ENCODE measurements at places on chromosomes 7 and 10. TPM values are rescaled to one million over a fixed set of nuclear protein-coding genes. Genes with fewer than 3 reads are reported as not detected.

GRCh38 chr7:116145245-116145852, 65.0 kb upstream of the TES start:
- DNase-seq, result peak; percentile 60

Gene CUBN
- total RNA-seq, result 0.65 TPM

DNA sequence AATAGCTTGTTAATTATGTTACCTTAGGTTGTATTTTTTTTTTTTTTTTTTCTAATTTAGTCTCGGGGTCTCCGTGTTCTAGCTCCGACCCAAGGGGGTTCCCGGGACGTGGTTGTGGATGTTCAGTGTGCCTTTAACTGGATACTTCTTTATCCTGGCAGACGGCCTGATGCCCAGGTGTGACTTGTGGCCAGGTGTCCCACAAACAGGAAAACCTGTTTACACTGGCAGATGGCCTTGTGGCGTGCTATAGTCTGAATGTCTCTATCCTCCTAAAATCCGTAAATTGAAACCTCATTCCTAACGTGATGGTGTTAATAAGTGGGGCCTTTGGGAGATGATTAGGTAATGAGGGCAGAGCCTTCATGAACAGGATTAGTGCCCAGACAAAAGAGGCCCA, 546.4 kb upstream of the C7orf33 start:
- DNase-seq, result no peak

DNA sequence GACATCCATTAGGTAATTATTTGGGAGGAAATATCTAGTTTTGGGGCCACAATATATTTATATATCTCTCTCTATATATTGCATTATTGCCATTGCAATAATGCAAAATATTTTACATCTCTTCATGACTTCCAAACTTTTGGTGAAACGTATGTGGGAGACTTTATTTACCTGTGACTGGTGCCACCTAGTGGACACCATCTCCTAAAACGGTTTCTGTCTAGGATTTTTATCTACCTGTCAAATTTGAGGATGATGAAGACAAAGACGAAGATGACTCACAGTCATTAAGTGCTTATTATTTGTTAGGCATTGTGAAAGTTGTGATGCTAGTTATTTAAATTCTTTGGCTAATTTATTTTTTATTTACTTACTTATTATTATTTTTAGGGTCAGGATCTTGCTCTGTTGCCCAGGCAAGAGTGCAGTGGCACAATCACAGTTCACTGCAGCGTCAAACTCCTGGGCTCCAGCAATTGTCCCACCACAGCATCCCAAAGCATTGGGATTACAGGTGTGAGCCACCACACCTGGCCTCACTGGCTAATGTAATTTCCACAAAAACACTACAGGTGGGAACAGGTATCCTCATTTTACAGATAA, 18.7 kb upstream of the CBLL1 start:
- DNase-seq, result peak; percentile 75

DNA sequence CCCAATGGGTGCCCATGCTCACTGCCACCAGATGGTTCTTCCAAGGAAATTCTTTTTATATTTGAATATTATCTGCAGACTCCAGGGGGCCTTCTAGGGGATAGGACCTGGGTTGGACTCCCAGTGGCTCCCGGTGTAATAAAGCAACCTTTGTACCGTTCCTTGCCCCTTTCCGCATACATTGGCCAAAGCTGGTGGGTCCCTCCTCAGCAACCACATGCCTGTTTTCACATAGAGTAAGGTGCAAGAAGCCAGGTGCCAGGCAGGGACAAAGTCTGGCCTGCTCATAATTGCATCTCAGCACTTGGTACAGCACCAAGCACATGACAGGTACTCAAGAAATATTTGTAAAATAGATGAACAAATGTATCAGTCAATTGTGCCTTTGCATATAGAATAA, 46.4 kb upstream of the PPP1R3C start:
- DNase-seq, result no peak

All from activated CD8-positive, alpha-beta T cell treated with anti-CD3 and anti-CD28 coated beads for 36 hours (primary cell).